ENCODE measurements at places on chromosomes 16 and 17. TPM values are rescaled to one million over a fixed set of nuclear protein-coding genes. Genes with fewer than 3 reads are reported as not detected.

The ARL17B gene
- polyA plus RNA-seq: 6.3 TPM

The PAGR1 gene
- 41.0 TPM for polyA plus RNA-seq

The MLST8 gene
- 50.4 TPM for polyA plus RNA-seq

The APOBR gene
- 0.08 TPM for polyA plus RNA-seq

The SLFN12 gene
- polyA plus RNA-seq: 0.12 TPM

The RND2 gene
- 0.37 TPM for polyA plus RNA-seq

The UBE2G1 gene
- 78.5 TPM for polyA plus RNA-seq

The TP53TG3D gene
- 1.7 TPM for polyA plus RNA-seq

The NOB1 gene
- 111 TPM for polyA plus RNA-seq

The ASIC2 gene
- 1.9 TPM for polyA plus RNA-seq

The SPATA22 gene
- not detected for polyA plus RNA-seq

The UBALD2 gene
- 12.8 TPM for polyA plus RNA-seq

The CHST5 gene
- polyA plus RNA-seq: 0.08 TPM

The KRT39 gene
- not detected for polyA plus RNA-seq

The ARMC7 gene
- 13.1 TPM for polyA plus RNA-seq

The C16orf90 gene
- not detected for polyA plus RNA-seq

The MMP25 gene
- 0.25 TPM for polyA plus RNA-seq

The SEPTIN12 gene
- not detected for polyA plus RNA-seq

The ANKRD13B gene
- 15.3 TPM for polyA plus RNA-seq

The PLD2 gene
- 27.4 TPM for polyA plus RNA-seq

The COQ7 gene
- 15.9 TPM for polyA plus RNA-seq

The ST6GALNAC2 gene
- 0.59 TPM for polyA plus RNA-seq

The DPH1 gene
- polyA plus RNA-seq: 34.4 TPM

The TBC1D3C gene
- polyA plus RNA-seq: not detected

The ODF4 gene
- not detected for polyA plus RNA-seq

The MT1A gene
- 16.9 TPM for polyA plus RNA-seq

The LDAF1 gene
- 12.9 TPM for polyA plus RNA-seq

The CDT1 gene
- polyA plus RNA-seq: 17.0 TPM

The TPSD1 gene
- not detected for polyA plus RNA-seq

The TMC8 gene
- 0.32 TPM for polyA plus RNA-seq

The CACNG5 gene
- polyA plus RNA-seq: 0.09 TPM

The KRTAP3-1 gene
- not detected for polyA plus RNA-seq

The SPATA2L gene
- polyA plus RNA-seq: 4.9 TPM

The ZNF597 gene
- polyA plus RNA-seq: 1.1 TPM

The FOXC2 gene
- polyA plus RNA-seq: 0.46 TPM

The CMTM2 gene
- polyA plus RNA-seq: 0.09 TPM

The OSGIN1 gene
- 39.1 TPM for polyA plus RNA-seq

The GCGR gene
- polyA plus RNA-seq: 0.46 TPM

The FA2H gene
- polyA plus RNA-seq: 5.3 TPM

The CCL16 gene
- polyA plus RNA-seq: not detected

The RMI2 gene
- polyA plus RNA-seq: 26.9 TPM

The MMP28 gene
- 6.6 TPM for polyA plus RNA-seq
